ENCODE measurements at places on chromosomes 6 and 20. TPM values are rescaled to one million over a fixed set of nuclear protein-coding genes. Genes with fewer than 3 reads are reported as not detected.

CTAGE9 gene
- not detected for total RNA-seq

PXDC1 gene
- total RNA-seq, result 33.8 TPM

HTR1E gene
- 0.82 TPM for total RNA-seq

RAB44 gene
- not detected for total RNA-seq

PRPH2 gene
- total RNA-seq, result 0.11 TPM

CCN5 gene
- not detected for total RNA-seq

SCRT2 gene
- total RNA-seq, result not detected

C20orf141 gene
- not detected for total RNA-seq

- peaks cover 37% of the 10 kb centered on the region for H3K4me1 ChIP-seq
- peaks cover 97% of the 10 kb centered on the region for H3K27me3 ChIP-seq
- H3K27ac ChIP-seq, result no peak overlapping the region
- H3K4me3 ChIP-seq, result peak overlapping the region; percentile 68
- peak; percentile 22 for DNase-seq
These were observed 1.9 kb upstream of the POU3F2 start for GRCh38 chr6:98832284-98833056.

- H3K4me1 ChIP-seq, result no peaks in the 10 kb centered on the region
- no peak overlapping the region for H3K27ac ChIP-seq
- H3K4me3 ChIP-seq, result no peak overlapping the region
- no peaks in the 10 kb centered on the region for H3K36me3 ChIP-seq
- no peak for DNase-seq
- peaks cover 8% of the 10 kb centered on the region for H3K27me3 ChIP-seq
These were observed 52.6 kb upstream of the CEP162 start for GRCh38 chr6:84280030-84280429.

GRCh38 chr6:36605143-36605542, 11.0 kb downstream of the SRSF3 start:
- no peaks in the 10 kb centered on the region for H3K27me3 ChIP-seq
- H3K4me3 ChIP-seq, result no peak overlapping the region
- peaks cover 48% of the 10 kb centered on the region for H3K4me1 ChIP-seq
- H3K27ac ChIP-seq, result peak overlapping the region; percentile 73
- DNase-seq, result no peak

DNA sequence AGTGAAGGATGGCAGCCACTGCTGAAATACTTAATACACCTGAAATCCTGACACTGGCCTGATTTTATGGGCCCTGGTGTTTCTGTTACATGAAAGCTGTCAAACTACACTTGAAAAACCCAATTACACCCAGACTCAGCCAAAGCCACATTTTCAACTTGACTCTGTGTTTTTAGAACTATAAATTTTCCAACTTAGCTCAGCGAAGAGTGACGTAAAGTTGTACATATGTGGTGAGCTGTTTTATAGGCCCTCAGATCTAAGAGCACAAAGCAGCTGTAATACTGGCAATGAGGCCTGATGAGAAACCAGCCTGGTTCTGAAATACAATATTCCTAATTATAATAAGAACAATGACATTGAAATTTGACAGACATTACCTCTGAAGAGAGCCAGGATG, 18.6 kb downstream of the SCML4 start:
- no peak overlapping the region for H3K27ac ChIP-seq
- no peaks in the 10 kb centered on the region for H3K36me3 ChIP-seq
- H3K4me3 ChIP-seq, result no peak overlapping the region
- no peak for DNase-seq
- H3K4me1 ChIP-seq, result peaks cover 3% of the 10 kb centered on the region
- H3K27me3 ChIP-seq, result peaks cover 20% of the 10 kb centered on the region

DNA sequence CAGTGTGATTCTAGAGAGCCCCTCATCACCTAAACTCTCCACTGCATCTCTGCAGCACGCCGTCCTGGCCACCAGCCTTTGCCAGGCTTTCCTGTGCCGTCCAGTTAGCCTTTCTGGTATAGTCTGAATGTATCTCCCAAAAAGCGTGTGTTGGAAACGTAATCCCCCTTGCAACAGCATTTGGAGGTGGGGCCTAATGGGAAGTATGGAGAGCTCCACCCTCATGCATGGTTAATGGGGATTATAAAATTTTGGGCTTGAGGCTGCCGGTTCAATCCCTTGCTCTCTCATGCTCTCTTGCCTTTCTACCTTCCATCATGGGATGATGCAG, 53.4 kb downstream of the NEDD9 start:
- peaks cover 22% of the 10 kb centered on the region for H3K36me3 ChIP-seq
- no peak for DNase-seq
- no peak overlapping the region for H3K27ac ChIP-seq

GRCh38 chr20:50194831-50195523, 4.3 kb downstream of the CEBPB start:
- H3K4me3 ChIP-seq, result no peak overlapping the region
- H3K27ac ChIP-seq, result peak overlapping the region; percentile 39
- DNase-seq, result no peak
- no peaks in the 10 kb centered on the region for H3K27me3 ChIP-seq
- peaks cover 1% of the 10 kb centered on the region for H3K36me3 ChIP-seq

DNA sequence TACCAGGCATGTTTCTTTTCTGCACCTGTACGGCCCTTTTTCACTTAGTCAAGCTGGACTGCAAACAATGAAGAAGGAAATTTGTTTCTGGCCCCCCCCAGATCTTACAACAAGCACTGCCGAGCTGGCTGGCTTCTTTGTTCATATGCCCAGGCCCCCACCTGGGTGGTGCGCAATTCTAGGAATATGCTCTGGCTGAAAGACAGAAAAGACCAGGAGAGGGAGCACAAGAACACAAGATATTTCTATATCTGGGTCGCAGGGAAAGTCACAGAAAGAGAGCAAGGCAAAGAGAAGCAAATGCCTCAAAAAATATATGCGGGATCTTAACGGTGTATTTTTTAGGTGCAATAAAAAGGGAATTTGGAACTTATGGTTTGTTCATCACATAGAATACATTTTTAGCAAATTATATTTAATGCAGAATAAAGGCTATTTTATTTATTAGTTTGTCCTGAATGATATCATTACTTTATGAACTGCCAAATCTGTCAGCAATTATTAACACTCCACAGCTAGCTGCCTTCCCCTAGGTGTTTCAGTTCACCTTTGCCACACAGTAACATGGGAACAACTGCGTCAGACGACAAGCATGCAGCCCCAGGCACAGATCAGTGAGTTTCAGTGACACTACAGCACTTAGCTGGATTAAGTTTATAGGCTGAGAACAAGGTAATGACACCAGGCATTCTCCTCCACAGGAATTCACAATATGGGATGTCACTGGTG, 76.5 kb downstream of the GJA10 start:
- no peak overlapping the region for H3K4me3 ChIP-seq
- no peaks in the 10 kb centered on the region for H3K27me3 ChIP-seq
- H3K27ac ChIP-seq, result peak overlapping the region; percentile 71
- no peaks in the 10 kb centered on the region for H3K36me3 ChIP-seq
- peaks cover 6% of the 10 kb centered on the region for H3K4me1 ChIP-seq
- no peak for DNase-seq

DNA sequence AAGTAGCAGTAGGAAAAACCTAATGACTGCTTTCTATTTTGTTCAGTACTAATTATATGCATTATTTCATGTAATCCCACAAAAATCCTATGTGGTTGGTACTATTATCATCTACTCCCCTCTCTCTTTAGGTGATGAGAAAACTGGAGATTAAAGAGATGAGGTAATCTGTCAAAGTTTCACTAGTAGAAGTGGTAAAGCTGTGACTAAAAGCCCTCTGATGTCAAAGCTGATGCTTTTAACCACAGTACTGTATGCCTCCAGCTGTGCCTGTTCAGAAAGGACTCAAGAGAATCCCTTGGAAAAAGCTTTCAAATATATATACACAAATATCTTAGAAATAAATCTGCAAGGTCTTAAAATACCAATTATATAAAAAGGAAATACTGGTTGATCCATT, 38.0 kb downstream of the PHIP start:
- peaks cover 17% of the 10 kb centered on the region for H3K4me1 ChIP-seq
- peaks cover 42% of the 10 kb centered on the region for H3K36me3 ChIP-seq
- H3K4me3 ChIP-seq, result no peak overlapping the region
- H3K27me3 ChIP-seq, result no peaks in the 10 kb centered on the region

DNA sequence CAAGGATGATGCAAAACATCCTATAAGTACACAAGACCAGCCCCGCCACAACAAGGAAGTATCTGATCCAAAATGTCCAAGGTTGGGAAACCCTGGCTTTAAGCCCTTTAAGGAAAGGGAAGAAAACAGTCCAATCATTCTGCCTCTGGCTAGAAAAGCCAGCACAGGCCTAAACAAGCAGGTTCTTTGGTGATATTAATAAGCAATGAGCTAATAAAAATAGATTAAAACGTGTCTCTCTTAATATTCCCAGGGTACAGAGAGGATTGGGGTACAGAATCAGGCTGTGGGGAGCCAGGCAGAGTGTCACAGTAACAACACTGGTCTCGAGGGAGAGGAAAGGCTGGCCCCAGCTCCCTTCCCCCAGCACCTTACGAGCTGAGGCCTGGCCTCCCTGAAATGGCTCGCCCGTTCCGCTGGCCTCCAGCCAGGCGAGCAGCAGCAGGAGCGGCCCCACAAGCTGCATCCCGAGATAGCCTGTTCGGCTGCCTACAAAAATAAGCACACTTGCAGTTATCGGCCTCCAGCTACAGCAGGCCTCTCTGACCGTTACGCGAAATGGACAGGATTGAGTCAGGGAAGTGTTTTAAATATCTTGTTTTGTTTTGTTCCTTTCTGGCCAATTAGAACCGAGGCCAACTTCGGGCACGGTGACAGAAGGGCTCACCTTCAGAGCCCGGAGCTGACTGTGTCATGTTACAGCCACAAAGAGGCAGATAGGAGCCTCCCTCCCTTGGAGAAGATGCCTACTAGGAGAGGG, 4.0 kb upstream of the ZMYND8 start:
- H3K4me3 ChIP-seq, result peak overlapping the region; percentile 33
- H3K27ac ChIP-seq, result no peak overlapping the region
- DNase-seq, result peak; percentile 81
- peaks cover 71% of the 10 kb centered on the region for H3K4me1 ChIP-seq

- DNase-seq, result no peak
- H3K4me1 ChIP-seq, result no peaks in the 10 kb centered on the region
- no peak overlapping the region for H3K4me3 ChIP-seq
- H3K27ac ChIP-seq, result no peak overlapping the region
- H3K27me3 ChIP-seq, result peaks cover 17% of the 10 kb centered on the region
- H3K36me3 ChIP-seq, result no peaks in the 10 kb centered on the region
These were observed 44.0 kb upstream of the POU5F1 start for GRCh38 chr6:31214516-31214915.

DNA sequence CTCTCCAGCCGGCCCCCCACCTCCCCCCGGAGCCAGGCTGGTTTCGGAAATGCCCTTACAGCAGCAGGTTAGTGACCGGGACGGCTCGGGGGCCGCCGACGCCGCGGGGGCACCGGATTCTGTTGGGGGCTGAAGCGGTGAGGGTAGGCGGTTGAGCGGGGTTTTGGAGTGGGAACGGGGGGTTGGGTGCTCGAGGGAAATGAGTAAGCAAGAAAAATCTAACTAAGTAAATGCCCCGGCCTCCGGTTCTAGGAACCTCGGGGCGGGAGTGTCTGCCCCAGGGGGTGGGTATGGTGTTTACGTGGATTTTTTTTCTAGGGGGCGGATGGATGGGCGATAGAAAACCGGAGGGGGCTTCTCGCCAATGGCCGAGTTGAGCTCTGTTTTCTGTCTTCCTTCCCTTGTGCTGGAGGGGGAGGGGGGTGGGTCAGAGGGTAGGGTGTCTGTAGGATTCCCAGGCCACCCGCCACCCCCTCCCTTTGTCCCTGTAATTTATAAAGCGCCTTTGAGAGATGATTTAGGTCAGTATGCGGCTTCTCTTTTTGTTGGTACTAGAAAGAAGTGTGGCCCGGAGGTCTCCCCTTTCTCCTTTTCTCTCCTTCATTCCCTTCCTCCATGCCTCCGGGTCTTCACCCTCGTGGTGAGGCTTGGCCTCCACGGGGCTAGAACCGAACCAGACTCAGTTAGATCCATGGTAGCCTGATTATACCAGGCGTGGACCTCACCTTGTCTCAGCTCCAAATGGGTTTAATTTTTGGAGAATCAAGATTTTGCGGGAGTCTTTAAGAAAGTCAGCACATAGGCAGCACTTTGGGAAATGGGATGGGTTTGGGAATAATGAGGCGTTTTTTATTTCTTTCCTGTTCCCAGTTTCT, 2.3 kb downstream of the E2F3 start:
- peak overlapping the region; percentile 98 for H3K27ac ChIP-seq
- H3K4me1 ChIP-seq, result peaks cover 17% of the 10 kb centered on the region
- peak overlapping the region; percentile 98 for H3K4me3 ChIP-seq
- DNase-seq, result peak; percentile 55
- peaks cover 4% of the 10 kb centered on the region for H3K36me3 ChIP-seq

GRCh38 chr20:44770484-44771171, 25.0 kb downstream of the KCNK15 start:
- no peak overlapping the region for H3K27ac ChIP-seq
- DNase-seq, result no peak
- H3K4me1 ChIP-seq, result no peaks in the 10 kb centered on the region
- no peak overlapping the region for H3K4me3 ChIP-seq
- peaks cover 16% of the 10 kb centered on the region for H3K27me3 ChIP-seq

DNA sequence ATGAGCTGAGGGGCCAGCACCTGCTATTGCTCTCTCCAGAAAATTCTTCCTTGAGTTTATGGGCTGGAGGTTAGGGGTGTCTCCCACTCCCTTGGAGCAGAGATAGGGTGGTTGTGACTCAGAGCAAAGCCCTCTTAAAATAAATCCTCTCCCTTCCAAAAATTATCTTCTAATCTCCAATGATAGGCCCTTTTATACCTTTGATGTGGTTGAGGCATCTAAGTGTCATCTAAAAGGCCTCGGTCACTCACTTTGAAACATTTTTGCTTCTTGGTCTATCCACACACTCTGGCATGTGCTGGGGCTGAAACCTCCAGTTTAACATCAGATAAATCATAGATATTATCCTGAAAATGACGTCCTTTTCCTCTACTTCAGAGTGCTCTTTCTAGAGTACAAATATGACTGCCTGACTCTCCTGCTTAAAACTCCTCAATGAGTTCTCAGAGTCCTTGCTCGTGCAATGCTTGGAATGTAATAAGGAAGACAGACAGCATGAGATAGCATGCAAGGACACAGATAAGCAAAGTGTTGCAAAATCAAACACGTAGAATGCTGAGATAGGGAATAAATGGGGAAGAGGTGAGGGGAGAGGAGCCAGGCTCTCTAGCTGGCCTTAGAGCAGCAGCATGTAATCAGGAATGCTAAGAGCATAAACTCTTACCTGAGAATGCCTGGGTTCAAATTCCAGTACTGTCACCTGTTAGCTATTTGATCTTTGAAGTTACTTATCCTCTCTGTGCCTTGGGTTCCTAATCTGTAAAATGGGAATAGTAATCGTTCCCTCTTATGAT, 374.1 kb upstream of the CITED2 start:
- H3K36me3 ChIP-seq, result no peaks in the 10 kb centered on the region
- H3K4me3 ChIP-seq, result no peak overlapping the region
- no peaks in the 10 kb centered on the region for H3K27me3 ChIP-seq
- H3K4me1 ChIP-seq, result peaks cover 75% of the 10 kb centered on the region

Data from mesothelial cell of epicardium (in vitro differentiated cells).